Pancreas (tissue), 10 donors: ENCODE measurements at places on chromosomes 16 and 17. TPM values are rescaled to one million over a fixed set of nuclear protein-coding genes. Genes with fewer than 3 reads are reported as not detected.

DNA sequence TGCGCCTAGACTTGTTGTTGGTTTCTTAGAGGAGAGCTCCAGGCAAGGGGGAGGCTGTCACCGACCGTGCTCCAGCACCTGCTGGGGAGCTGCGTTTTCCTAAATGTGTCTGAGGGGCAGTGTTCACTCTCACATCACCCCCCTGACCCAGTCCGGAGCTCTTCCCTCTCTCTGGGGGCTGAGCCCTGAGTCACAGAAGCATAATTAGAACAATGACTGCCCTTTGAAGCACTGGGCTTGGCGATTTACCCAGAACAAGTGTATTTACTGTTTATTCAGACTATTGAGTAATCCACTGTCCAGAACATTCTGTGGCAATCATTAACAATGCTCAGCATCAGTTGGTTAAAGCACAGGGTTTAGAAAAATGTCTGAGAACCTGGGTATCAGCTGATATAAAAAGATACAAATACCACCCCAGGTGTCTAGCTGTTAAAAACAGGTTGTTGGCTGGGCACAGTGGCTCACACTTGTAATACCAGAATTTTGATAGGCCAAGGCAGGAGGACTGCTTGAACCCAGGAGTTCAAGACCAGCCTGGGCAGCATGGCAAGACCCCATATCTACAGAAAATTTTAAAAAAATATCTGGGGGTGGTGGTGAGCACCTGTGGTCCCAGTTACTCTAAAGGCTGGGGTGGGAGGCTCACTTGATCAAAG is 8.1 kb downstream of the CES4A start:
- DNase-seq, result peak; percentile 70

- DNase-seq, result no peak
Observed at GRCh38 chr17:21223086-21223485, 9.1 kb upstream of the TMEM11 start.

GRCh38 chr16:83717308-83717707 is 90.5 kb upstream of the HSBP1 start:
- DNase-seq, result no peak

GRCh38 chr17:18261146-18261515 is 669 bp downstream of the MIEF2 start:
- DNase-seq, result peak; percentile 94

GRCh38 chr17:2174014-2174413 is 119.1 kb downstream of the HIC1 start:
- DNase-seq, result peak; percentile 19

DNA sequence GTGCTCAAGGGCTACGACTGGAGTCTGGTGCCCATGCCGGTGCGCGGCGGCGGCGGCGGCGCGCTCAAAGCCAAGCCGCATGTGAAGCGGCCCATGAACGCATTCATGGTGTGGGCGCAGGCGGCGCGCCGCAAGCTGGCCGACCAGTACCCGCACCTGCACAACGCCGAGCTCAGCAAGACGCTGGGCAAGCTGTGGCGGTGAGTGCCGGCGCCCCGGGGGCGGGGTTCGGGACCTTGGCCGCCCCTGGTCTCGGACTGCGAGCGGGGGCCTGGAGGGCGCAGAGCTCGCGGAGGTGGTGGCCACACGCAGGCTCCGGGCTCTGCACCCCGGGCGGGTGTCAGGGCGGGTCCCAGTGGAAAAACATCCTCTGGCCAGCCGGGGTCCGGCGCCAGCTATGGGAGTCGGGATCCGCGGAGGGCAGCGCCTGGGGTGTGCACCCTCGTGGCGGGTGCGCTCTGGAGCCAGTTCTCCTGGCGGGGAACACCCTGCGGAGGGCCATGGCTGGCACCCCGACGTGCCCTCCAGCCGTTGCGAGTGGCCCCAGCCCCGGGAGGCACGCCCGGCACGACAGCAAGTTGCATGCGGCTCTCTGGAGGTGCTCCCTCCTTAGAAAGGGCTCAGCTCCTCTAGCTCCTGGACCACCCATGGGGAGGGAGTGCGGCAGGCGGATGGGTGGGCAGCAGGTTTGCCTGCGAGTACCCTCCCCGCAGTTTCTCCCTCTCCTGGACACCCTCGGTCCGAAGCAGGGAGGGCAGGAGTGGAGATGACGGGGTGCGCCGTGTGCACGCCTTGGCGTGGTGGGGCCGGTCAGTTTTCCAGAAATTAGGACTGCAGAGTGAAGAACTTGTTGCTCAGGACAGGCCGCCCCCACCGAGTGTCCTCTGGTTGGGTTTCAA is 824 bp downstream of the SOX8 start:
- no peak for DNase-seq

- peak; percentile 95 for DNase-seq
Observed at GRCh38 chr16:8863594-8864424, 5.0 kb downstream of the CARHSP1 start.

GRCh38 chr16:84024854-84025253 is 17.7 kb downstream of the SLC38A8 start:
- no peak for DNase-seq

GRCh38 chr17:60168654-60169053 is 18.9 kb downstream of the CA4 start:
- DNase-seq, result no peak

GRCh38 chr17:19304209-19304608 is 58.3 kb downstream of the B9D1 start:
- peak; percentile 64 for DNase-seq

DNA sequence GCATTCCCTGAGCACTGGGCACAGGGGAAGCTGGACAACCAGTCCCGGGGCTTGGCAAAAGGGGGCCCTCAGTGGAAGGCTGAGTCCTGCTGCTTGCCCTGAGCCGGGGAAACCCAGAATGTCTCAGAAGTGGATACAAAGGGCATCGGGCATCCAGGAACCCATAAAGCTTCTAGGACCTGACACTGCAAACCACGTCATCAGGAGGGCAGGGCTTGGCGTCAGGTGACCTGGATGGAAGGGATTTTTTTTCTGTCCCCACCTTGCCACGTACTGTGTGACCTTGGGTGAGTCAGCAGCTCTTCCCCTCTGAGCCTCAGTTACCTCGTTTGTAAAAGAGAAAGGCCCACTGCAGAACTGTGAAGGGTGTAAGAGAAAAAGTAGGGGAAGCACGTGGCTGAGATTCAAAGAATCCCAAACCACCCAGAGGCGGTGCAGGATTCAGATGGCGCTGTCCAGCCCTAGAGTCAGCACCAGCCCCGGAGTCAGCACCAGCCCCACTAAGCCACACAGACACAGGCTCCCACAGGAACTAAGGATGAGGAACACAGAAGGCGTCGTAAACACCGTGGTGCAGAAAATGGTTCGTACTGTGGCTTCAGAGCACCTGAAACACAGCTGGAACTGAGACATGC is 53.7 kb downstream of the C16orf95 start:
- no peak for DNase-seq

DNA sequence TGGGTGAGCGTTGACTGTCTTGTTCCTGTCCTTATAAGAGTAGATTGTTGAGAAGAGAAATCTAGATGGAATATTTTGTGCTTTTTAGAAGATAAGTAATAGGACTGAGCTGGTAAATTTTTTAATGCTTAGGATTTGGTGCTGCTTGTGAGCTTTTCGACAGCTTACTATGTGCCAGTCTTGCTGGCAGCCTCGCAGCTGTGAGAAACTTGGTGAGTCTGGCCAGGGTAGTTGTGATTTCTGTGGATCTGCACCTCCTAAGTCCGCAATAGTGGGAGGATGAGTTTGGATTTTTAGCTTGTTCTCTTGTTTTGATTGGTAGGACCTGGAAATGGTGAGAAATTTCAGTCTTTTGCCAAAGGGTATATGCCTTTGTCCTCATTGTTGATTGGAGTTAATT is 3.6 kb downstream of the SOCS7 start:
- no peak for DNase-seq

- DNase-seq, result no peak
Observed at GRCh38 chr16:72937360-72937759, 110.6 kb downstream of the ZFHX3 start.

- DNase-seq, result no peak
Observed at GRCh38 chr16:85203462-85203813, 91.2 kb upstream of the CIBAR2 start.

GRCh38 chr17:48600244-48601098 is 4.3 kb downstream of the HOXB6 start:
- no peak for DNase-seq

DNA sequence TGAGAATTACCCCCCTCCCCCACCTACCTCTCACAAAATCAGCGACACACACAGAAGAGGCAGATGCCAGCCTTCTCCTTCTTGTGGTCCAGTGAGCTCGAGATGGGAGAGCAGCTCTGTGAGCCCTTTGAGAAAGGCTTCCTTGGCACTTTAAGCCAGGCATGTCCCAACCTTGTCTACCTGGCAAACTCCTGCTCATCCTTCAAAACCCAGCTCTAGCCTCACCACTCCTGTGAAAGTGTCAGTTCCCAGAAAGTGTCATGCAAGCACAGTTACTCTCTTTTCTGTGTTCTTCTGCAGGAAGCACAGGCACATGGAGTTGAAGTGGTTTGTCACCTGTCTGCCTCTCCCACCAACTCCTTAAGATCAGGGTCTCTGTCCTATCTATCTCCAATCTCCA is 1.6 kb downstream of the TMEM98 start:
- no peak for DNase-seq

Gene ASIC2
- polyA plus RNA-seq, result 0.14 TPM

Gene KRT13
- 11.9 TPM for polyA plus RNA-seq

Gene CREBBP
- 14.4 TPM for polyA plus RNA-seq

Gene ALOX15
- not detected for polyA plus RNA-seq

Gene KRT15
- polyA plus RNA-seq, result 1.1 TPM

Gene SNAI3
- 0.72 TPM for polyA plus RNA-seq

Gene KRT36
- polyA plus RNA-seq, result not detected

Gene USH1G
- 0.09 TPM for polyA plus RNA-seq

Gene FBXW10
- 0.11 TPM for polyA plus RNA-seq
